ENCODE measurements at places on chromosomes 5 and 9. TPM values are rescaled to one million over a fixed set of nuclear protein-coding genes. Genes with fewer than 3 reads are reported as not detected.

Gene CAVIN4
- total RNA-seq, result 1.0 TPM

Gene EIF4E1B
- not detected for total RNA-seq

Gene SLC36A3
- not detected for total RNA-seq

Gene ZNF883
- 3.4 TPM for total RNA-seq

Gene GLRA1
- total RNA-seq, result not detected

Gene TEX48
- total RNA-seq, result not detected

Gene IL3
- not detected for total RNA-seq

- no peaks in the 10 kb centered on the region for H3K36me3 ChIP-seq
- peaks cover 14% of the 10 kb centered on the region for H3K4me1 ChIP-seq
- peak overlapping the region; percentile 43 for H3K27ac ChIP-seq
- H3K4me3 ChIP-seq, result no peak overlapping the region
- no peaks in the 10 kb centered on the region for H3K27me3 ChIP-seq
Measured at GRCh38 chr9:35774907-35775635, 16.3 kb upstream of the NPR2 start.
